ENCODE measurements at places on chromosomes 13 and 19.

DNA sequence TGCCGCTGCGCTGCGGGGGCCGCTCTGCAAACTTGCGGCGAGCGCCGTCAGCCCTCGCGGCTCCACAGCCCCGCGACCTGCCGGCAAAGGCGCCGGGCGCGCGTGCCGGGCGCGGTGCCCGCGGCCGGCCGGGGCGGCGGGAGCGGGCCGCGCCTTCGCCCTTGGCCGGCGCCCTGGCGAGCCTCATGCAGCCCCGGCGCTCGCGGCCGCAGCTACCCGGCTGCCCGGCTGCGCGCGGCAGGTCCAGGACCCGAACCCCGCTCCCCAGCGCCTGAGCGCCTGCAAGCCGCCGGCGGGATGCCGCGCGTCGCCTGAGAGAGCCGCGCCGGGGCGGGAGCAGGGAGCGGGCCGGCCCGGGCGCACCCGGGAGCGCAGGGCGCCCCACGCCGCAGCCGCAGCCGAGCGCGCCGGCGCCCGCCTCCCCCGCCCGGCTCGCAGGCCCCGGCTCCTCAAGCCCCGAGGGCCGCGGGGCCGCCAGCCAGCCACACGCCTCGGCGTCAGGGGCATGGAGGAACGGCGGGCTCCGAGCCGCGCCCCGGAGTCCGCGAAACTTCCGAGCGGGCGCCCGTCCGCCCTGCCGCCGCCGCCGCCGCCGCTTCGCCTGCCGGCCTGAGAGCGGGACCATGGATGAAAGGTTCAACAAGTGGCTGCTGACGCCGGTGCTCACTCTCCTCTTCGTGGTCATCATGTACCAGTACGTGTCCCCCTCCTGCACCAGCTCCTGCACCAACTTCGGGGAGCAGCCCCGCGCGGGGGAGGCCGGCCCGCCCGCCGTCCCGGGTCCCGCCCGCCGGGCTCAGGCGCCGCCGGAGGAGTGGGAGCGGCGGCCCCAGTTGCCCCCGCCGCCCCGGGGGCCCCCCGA, 564 bp downstream of the HS6ST3 start:
- no peak for DNase-seq

GRCh38 chr13:99027260-99027659, 49.4 kb upstream of the DOCK9 start:
- no peak for DNase-seq

DNA sequence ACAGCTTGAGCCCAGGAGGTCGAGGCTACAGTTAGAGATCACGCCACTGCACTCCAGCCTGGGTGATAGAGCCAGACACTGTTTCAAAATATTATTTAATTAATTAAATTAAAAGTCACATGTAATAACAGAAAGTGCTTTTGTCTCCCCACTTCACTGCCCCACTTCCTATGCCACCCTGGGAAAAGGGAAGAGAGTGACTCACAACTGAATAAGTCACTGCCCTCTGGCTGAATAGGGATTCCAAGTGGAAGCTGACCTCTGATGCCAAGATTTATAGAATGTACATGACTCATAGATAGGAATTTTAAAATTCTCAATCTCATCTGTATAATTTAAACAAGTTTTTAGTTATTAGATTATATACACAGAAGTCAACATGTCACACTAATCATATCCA, 22.2 kb upstream of the ERVV-1 start:
- no peak for DNase-seq

- no peak for DNase-seq
Measured at GRCh38 chr19:27671876-27672275, 1541.1 kb downstream of the UQCRFS1 start.

DNA sequence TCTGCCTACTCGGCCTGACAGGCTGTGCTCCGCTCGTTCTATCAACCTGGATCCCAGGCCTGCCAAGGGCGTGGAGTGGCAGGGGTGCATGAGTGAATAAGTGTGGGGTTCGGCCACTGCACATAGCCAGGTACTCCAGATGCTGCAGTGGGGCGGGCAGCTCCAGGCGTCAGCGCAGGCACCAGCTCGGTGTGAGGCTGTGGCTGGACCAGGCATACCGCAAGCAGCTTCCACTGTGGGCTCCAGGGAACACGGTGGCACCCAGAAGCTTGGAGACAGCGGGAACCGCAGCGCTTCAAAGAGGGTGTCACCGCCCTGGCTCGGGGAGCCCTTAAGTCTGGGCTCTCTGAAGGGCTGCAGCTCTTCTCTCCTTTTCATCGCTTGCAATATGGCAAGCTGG, 1630.2 kb downstream of the OLFM4 start:
- no peak for DNase-seq

DNA sequence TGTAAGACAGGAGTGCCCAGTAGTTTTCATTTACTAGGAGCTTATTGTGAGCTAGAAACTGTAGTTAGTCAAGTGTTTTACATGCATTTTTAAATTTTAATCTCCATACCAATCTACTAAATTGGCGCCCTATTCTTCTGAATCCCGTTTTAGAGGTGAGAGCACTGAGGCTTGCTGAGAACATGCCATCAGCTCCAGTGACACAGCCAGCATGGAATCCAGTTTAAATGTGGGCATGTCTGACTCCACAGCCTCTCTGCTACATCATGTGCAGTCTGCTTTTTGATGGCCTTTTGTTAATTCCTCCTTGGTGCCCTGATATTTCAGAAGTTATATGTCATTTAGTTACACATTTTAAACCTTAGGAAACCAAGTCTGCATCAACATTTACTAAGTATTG, 325.4 kb downstream of the DLEU7 start:
- DNase-seq: no peak

DNA sequence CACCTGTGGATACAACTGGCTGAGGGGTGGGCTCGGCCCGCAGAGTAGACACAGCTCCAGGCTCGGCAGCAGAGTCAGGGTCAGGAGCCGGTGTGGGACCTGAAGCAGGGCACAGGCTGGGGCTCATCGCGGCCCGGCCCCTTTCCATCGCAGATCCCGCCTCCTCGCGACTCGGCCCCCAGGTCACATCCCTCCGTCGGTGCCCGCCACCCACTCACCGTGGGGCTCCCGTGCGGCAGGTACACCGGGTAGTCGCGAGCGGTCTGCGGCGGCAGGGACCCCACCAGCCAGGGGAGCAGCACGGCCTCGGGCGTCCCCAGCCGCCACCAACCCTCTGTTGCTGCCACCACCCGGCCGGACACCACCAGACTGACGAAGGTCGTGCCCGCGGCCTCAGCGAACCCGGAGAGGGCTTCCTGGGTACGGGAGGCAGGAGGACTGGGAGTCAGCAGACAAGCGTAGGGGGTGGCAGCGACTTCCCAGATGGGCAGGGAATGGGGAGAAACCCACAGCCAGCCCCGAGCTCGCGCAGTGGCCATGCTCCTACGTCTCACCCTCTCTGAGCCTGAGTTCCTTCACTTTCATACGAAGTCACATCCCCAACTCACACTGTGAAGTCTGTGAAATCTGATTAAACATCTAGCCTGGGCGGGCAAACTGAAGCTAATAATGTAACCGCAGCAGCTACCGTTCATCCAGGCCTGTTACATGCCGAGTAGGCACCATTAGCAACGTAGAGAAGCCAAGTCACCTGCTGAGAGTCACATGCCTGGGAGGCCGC, 3.7 kb downstream of the FUZ start:
- DNase-seq: peak; percentile 21

- DNase-seq: no peak
Measured at GRCh38 chr13:42279986-42280385, 8.0 kb downstream of the AKAP11 start.

DNA sequence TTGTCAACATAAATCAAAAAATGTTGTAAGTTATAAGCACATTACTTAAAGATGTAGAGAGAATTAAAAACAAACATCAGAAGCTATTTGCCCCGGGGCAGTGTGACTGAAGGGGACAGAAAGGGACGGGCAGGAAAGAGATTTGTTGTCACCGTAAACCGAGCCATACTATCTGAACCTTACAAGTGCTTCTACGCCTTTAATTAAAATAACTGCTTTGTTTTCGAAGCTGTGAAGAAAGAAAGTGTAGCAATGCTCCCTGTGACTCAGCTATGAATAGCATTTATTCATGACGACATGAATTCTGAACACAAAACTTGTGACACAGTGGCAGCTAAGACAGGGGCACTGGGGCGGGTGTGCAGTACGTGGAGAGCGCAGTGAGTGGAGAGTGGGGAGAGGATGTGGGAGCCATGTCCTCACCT, 30.0 kb downstream of the ZNF787 start:
- no peak for DNase-seq

- DNase-seq: no peak
Measured at GRCh38 chr13:45361596-45362206, 20.7 kb upstream of the TPT1 start.

- DNase-seq: no peak
Measured at GRCh38 chr19:917323-918151, at the start of gene KISS1R. TSS of gene KISS1R (plus strand) at chr19:917333. CDS start at chr19:917503, 170 bp downstream.

DNA sequence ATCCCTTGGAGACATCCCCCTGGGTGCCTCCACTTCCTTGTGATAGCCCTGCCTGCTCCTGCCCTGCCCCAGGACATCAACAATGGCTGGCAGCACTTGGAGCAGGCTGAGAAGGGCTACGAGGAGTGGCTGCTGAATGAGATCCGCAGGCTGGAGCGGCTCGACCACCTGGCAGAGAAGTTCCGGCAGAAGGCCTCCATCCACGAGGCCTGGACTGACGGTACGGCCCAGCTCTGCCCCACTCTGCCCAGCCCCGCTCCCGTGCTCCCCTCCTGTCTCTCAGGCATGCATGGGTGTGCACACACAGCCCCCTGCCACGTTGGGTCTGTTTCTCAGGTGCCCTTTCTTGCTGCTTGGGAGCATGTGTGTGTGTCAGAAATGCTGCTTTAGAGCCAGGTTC, 26.4 kb downstream of the CAPN12 start:
- no peak for DNase-seq

GRCh38 chr19:35341565-35342225, 6.0 kb upstream of the FFAR1 start:
- DNase-seq: no peak

DNA sequence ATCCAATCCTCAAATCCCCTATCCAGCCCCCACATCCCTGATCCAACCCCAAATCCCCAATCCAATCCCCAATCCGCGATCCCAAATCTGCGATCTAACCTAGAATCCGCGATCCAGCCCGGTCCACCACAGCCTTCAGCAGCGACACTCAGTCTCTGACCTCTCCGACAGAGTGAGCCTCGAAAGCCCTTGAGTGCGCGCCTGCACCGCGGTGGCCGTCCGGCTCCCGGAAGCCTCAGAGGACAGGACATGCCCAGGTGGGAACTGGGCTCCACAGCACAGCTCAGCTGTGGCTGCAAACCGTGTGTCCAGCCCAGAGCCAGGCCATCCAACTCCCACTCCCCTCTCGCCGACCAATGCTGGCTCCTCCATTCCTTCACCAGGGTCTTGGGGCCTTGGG, 48.8 kb upstream of the C1QTNF9B start:
- DNase-seq: no peak

DNA sequence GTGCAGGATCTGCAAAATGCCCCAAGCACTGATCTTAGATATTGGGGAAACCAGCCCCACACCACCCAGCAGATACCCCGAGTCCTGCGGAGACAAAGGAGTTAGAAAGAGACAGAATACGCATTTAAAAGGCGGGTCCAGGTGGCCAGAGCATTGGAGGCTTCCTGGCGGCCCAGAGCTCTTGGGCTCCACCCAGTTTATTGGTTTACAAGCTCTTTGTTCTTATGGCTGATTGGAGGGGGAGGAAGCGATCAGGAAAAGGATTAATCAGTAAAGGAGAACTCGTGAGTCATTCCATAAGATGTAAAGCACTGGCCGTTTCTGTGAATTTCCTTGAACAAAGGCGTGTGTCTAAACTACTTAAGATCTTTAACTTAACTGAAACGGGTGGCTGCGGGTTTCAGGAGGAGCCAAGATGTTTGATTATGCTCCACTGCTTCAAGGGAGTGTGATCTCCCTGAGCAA, 926 bp downstream of the ZNF587 start:
- no peak for DNase-seq

GRCh38 chr19:42406111-42406510, 16.0 kb upstream of the CNFN start:
- DNase-seq: no peak

DNA sequence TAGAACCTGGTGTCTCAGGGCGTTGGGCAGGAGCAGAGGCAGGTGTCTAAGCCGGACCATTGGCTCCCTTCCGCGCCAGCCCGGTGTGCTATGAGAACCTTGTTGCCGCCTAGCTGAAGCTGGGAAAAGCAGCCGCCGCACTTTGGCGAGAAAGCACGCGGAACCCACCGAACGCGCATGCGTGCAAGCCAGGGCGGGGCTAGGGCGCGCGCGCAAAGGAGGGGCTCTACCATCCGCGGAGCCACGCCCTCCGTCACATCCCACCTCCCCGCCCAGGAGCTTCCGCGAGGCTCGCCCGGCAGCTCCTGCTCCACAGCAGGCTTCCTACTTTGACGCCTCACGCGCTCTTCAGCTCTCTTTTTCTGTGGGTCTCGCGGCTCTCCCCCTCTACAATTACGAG, 51.3 kb downstream of the WDR87 start:
- DNase-seq: no peak

DNA sequence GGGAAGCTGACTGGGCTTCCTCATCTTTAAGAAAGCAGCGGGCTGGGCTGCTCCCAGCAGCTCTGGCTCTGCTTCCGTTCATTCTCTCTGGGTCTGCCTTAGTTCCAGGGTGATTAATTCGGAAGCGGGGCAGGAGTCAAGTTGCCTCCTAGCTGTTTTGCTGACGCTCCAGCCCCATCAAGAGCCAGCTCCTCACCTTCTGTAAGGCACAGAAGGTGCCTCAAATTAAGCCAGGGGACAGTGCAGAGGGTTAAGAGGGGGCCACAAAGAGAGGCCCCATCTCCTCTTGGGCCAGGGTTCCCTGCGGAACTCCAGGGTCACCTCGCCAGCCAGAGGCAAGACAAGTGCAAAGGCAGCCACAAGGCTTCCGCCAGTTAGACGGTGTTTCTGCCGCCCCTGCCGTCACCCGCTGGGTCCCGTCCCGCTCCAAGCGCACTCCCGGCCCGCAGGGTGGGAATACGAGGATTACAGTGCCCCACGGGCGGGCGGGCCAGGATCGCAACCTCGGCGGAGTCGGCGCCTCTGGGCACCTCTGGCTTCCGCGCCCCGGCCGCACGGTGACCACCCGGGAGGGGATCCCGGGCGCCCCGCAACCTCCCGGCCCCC, 508 bp downstream of the SLC15A1 start:
- no peak for DNase-seq

DNA sequence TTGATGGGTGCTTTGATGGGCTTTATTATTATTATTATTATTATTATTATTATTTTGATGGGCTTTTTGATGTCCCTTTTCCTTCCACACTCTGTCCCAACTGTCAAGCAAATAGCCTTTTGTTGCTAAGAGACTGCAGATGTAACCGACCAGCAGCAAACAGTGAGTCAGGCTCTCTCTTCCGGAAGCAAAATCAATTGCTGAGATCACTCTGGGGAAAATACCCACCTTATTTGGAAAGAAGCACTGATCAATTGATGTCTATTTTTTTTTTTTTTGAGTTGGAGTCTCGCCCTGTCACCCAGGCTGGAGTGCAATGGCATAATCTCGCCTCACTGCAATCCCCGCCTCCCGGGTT, 2.9 kb downstream of the LDLR start:
- DNase-seq: no peak

DNA sequence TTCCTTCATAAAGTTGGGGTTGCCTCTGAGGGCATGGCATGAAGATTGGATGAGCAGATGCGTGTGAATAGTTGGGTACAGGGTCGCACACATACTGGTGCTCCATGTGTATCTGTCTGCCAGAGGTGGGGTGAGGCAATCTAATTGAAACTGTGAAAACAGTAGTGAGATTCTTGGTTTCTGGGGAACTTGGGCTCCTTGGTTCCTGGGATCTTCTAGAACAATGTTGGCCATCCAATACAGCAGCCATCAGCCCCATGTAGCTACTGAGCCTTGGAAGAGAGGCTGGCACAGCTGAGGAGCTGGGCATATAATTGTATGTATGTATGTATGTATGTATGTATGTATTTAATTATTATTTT, 616 bp downstream of the FCHO1 start:
- DNase-seq: no peak

- no peak for DNase-seq
Measured at GRCh38 chr19:44590245-44591059, 22.9 kb upstream of the IGSF23 start.

Measured in stimulated activated CD8-positive, alpha-beta memory T cell treated with anti-CD3 and anti-CD28 coated beads, Interleukin-15, amount 100 ng/mL, for 4 hours (primary cell).